ENCODE measurements at places on chromosomes 5 and 9. TPM values are rescaled to one million over a fixed set of nuclear protein-coding genes. Genes with fewer than 3 reads are reported as not detected.
A peak's percentile ranks its signal among the peaks of the same experiment; 100 is the strongest.

The PCA3 gene
- total RNA-seq = not detected

The RNF180 gene
- total RNA-seq = 14.8 TPM

The TMOD1 gene
- total RNA-seq = 11.4 TPM

The RGS7BP gene
- total RNA-seq = 1.5 TPM

GRCh38 chr9:112884721-112885120 lies 6.0 kb downstream of the SLC46A2 start:
- no peak for DNase-seq

DNA sequence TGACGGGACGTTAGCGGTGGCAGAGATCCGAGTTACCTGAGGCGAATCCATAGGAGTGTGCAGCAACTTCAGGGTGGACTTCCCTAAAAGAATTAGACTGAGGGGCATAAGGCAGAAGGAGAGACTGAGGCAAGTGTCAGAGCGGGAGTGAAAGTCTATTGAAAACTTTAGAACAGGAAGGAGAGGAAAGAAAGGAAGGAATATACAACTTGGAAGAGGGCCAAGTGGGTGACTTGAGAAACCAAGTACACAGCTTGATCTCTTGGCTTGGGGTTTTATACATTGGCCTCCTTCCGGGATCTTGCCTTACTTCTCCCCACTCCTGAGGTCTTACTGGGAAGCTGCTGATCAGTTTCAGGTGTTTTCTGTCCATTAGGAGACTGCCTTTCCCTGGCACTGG lies 84.9 kb downstream of the SNX18 start:
- no peak for DNase-seq

DNA sequence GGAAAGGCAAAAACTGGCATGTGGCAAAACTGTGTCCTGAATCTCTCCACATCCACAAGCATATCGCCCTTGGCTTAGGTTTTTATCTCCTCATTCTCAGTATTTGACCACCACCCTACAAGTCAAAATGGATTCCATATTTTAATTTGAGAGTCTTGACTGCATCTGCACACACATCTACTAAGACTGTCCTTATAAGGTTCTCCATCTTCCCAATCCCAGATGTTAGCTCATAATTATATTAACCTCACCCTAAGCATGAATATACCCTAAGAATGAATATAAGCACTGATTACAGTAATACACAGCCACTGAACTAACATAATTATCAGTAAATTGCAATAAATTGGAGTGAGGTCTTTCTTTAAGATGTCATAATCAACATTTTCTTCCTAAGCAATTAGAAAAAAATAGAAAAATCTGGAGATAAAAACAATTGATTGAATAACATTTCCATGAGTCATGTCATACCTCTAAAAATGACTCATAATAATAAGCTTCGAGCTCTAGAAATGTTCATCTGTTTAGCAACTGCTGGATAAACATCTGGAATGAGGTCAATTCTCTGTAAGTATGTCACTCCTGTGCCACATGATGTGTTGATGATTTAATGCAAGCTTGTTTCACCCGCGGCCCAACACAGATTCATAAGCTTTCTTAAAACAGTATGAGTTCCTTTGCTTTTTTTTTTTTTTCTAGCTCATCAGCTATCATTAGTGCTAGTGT lies 39.9 kb upstream of the PAM start:
- DNase-seq = no peak

GRCh38 chr5:145237843-145238242 lies 597.3 kb downstream of the PRELID2 start:
- peak; percentile 18 for DNase-seq

- no peak for DNase-seq
Observed at GRCh38 chr5:57983426-57983825, 476.5 kb downstream of the PLK2 start.

- DNase-seq = no peak
Observed at GRCh38 chr9:92660266-92660665, 9.7 kb downstream of the IPPK start.

DNA sequence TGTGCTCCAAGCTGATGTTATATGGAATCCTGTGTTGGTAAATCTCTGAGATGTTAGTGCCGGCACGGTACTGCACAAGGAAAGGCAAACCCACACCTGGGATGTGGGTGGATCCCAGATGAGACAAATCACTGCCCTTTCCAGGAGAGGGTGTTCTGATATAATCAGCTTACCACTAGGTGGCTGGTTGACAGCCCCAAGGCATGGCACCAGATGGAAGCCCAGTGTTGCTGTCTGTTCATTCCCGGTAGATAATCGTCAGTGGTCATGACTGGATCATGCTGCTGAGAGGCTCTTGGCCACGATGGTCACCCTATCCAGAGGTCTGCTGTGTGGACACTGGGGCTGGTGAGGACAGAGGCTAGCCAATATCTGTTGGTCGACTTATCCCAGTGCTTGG lies 184.0 kb downstream of the CACNA1B start:
- no peak for DNase-seq

- DNase-seq = no peak
Observed at GRCh38 chr5:123997462-123998215, 485.7 kb downstream of the CSNK1G3 start.

GRCh38 chr9:91032121-91032531 lies 230.5 kb downstream of the SYK start:
- DNase-seq = no peak

DNA sequence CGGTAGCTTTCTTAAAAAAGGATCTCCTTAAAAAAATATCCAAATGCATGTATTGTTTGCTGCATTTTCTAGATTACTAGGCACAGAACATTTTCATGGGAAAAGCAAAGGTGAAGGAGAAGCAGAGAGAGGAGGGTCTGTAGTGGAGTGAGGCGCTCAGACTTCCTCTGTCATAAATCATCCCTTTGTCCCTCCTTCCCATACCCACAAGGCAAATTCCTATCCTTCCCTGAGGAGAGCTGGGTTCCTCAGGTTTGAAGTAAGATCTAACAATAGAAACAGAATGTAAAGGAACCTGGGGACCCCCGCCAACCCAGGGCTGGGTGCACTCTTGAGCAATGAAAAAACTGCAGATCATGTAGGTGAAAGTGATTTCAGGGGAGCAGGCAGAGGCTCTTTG lies 149.2 kb upstream of the ANKH start:
- DNase-seq = no peak

- DNase-seq = no peak
Observed at GRCh38 chr5:178630475-178630930, 3.7 kb upstream of the CLK4 start.

DNA sequence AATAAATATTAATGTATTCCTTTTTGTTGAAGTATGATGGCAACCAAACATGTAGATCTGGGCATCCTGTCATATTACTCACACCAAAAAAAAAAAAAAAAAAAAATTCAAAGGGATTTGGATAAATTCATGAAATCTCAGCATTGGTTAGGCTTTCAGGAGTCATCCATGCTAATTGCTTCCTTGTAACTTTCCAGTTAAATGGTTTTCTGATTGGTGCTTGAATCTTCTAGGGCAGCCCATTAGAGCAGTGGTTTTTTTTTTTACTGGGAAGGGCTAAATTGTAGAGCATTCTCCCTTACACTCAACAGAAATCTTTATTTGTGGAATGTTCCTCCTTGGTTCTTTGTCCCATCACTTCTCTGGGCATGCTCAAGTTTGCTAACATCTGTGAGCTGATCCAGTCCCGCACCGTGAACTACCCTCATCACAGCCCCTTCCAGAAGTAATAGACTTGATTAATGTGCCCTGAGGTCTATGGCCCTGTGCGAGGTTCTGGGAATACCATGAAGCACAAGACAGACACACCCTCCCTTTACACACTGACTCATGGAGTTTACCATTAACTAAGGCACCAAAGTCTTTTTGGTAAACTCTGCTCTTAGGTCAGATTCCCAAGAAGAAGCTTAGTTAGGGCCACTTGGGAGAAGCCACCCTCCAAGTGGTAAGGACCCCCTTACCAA lies 56.0 kb downstream of the RGS3 start:
- DNase-seq = peak; percentile 68

- DNase-seq = no peak
Observed at GRCh38 chr9:110126499-110126941, 81.4 kb downstream of the C9orf152 start.

- no peak for DNase-seq
Observed at GRCh38 chr5:132505641-132506040, 15.1 kb upstream of the IRF1 start.

DNA sequence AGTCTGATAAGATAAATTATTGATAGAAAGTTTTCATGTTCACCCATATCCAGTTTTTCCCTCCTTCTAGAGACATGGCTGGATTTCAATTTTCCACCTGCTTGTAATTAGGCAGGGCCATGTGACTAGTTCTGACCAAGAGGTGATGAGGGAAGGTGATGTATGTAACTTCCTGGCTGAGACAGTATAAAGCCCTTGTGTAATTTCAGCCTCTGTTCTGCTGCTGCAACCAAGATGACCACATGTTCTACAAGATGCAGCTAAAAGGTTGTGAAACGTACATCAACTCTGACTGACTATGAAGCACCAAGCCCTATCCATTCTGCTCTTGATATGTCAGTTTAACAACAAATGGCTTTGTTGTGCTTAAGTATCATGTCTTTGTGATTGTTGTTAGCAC lies 376.5 kb upstream of the DAB2 start:
- DNase-seq = no peak

DNA sequence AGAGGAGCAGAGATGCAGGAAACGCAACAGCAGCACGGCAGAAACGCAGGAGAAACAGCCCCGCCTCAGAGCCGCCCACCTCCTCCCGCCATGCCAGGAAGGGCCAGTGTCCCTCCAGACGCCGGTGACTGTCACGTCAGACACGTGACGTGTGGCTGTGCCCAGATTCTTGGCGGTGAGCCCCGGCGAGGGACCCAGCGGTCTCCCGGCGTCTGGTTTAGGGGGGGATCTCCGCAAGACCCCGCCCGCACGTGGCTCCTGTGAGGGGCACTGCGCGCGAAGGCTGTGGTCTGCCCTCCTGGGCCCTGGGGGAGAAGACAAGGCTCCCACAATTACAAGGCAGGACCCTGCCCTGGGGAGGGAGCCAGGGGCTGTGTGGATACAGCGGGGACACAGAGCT lies 2.4 kb upstream of the LCN8 start:
- DNase-seq = no peak

DNA sequence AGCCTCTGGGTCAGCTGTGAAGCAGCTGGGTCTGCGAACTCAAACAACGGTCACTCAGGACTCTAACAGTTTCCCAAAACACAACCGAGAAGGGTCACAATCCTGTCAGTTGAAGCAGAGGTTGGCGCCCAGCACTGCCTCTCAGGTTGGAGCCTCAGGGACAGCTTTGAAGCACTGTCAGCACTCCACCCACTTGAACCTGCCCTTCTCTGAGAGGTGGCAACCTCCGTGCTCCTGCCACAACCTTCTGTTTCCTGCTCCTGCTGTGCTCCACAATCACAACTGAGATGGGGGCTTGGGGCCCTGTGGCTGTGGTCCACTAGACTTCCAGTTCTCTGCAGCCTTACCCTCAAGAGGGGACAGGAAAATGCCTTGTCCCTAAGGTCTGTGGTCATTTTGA lies 21.7 kb upstream of the LCP2 start:
- DNase-seq = no peak

- no peak for DNase-seq
Observed at GRCh38 chr9:91258451-91258850, 103.3 kb downstream of the AUH start.

- no peak for DNase-seq
Observed at GRCh38 chr9:109203761-109204360, 36.8 kb upstream of the FRRS1L start.

Data from mucosa of gallbladder (tissue), 1 donor.